ENCODE measurements at places on chromosomes 1 and 21.

DNA sequence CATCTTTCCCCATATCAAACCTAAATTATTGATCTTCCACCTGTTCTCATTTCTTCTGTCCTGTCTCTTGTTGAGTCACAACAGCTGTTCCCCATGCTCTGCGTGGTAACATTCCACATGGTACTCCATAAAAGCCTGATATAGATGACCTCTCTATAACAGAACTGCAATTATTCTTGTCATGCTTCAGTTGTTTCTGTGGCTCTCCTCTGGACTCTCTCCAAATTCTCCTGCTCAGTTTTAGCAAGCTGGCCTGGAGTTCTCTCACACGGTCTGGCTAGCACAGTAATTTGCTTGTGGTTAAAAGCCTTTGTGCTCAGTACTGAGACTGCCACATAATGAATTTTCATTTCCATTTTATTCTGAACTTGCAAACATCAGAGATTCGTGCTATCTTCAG is 10.6 kb upstream of the LRRC39 start:
- no peak for DNase-seq

- no peak for DNase-seq
Observed at GRCh38 chr1:247322442-247322841, 9.2 kb downstream of the ZNF496 start.

GRCh38 chr1:230067871-230068620 is 1.0 kb downstream of the GALNT2 start:
- DNase-seq: peak; percentile 3

DNA sequence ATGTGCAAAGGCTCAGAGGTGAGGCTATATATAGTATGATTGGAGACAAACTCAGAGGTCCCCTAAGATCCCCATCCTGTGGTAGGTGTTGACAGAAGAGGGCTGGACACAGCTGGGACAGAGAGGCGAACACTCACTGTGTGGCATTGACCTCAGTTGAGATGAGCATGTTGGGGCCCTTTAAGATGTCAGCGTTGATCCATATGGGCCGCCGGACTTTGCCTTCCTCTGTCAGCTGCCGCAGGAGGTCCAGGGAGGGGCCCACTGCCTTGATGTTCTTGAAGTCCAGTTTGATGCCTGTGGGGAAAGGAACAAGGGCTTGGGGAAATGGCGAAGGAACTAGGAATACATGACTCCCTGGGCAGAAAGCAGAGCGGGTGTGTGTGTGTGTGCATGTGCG is 8.8 kb downstream of the FAM151A start:
- DNase-seq: no peak

DNA sequence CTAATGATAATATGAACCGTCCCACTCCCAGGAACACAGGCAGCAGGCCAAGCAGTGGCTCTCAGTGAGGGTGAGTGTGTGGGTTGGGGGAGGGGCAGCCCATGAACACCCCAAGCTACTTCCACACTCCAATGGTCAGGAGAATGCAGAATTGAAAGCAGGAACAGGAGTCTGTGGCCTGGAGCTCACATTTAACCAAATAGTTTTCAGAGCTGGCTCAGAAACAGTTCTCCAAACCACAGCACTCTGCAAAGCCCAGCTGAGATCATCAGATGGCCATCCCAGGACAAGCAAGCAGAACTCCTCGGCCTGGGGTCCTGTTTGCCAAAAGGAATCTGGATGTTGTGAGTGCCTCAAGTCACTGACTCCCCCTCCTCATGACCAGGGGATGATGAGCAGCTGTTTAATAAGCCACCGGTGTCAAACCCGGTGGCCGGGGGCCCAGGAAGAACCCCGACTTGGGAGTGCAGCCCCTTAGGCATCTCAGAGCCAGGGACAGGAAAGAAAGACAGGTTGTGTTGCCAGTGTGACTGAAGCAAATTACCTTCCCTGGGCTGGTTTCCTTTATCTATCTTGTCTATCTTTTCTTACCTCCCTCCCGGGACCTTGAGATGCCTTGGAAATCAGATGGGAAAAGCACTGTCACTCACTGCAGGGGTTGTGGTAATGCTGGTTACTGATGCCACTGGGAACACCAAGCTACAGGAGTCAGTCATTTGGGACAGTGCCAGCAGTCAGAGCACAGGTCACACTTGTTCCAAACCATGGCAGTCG is 20.4 kb downstream of the DEGS1 start:
- DNase-seq: no peak

DNA sequence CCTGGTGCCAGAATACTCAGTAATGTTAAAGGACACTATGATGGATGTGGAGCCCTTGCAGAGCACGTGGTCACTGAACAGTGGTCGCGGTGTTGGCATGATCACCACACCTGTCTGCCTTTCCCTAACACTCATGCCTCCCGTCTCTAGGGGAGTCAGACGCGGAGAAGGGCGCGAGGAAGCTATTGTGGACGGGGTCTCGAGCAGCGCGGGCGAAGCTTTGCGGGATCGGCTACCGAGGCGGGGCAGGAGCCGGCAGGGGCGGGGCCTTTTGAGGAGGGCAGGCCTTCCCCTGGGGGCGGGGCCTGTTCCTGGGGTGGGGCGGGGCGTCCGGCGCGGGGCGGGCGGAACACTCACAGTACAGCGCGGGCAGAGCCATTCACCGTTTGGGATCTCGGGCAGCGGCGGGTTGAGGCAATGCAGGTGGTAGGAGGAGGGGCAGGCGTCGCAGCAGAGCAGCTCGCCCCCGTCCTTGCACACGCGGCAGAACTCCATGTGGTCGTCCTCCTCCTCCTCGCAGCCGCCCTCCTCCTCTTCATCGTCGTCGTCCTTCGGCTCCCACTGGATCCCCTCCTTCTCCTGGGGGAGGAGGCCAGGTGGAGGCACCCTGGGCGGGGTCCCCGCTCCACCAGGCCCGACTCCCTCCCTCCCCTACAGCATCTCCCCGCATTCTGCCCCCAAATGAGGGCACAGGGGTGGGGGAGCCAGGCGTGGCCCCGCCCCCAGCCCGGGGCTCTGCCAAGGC is 31.5 kb downstream of the CHD5 start:
- peak; percentile 69 for DNase-seq

GRCh38 chr1:156270314-156270713 is 12.3 kb downstream of the SMG5 start:
- no peak for DNase-seq

Measured in CD4-positive, alpha-beta T cell treated with Interleukin-17A for 1 hour (primary cell).